ENCODE measurements at places on chromosomes 1 and 21.

GRCh38 chr1:25769625-25770383 lies 30.2 kb upstream of the SELENON start:
- no peak for DNase-seq

DNA sequence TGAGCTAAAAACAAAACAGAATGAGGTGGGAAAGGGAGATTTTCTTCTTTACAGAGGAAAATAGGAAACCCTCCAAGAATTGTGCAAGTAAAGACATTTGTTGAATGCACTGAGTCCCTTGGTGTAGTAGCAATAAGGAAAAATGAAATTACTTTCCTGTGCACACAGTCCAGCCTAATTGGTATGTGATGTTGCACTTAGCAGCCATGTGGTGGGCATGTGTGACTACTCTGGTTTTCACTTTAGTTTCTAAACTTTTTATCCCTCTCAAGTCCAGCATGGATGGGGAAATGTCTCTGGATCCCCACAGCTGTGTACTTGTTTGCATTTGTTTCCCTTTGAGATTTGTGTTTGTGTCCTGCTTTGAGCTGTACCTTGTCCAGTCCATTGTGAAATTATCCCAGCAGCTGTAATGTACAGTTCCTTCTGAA lies 7.1 kb upstream of the AGO3 start:
- no peak for DNase-seq

DNA sequence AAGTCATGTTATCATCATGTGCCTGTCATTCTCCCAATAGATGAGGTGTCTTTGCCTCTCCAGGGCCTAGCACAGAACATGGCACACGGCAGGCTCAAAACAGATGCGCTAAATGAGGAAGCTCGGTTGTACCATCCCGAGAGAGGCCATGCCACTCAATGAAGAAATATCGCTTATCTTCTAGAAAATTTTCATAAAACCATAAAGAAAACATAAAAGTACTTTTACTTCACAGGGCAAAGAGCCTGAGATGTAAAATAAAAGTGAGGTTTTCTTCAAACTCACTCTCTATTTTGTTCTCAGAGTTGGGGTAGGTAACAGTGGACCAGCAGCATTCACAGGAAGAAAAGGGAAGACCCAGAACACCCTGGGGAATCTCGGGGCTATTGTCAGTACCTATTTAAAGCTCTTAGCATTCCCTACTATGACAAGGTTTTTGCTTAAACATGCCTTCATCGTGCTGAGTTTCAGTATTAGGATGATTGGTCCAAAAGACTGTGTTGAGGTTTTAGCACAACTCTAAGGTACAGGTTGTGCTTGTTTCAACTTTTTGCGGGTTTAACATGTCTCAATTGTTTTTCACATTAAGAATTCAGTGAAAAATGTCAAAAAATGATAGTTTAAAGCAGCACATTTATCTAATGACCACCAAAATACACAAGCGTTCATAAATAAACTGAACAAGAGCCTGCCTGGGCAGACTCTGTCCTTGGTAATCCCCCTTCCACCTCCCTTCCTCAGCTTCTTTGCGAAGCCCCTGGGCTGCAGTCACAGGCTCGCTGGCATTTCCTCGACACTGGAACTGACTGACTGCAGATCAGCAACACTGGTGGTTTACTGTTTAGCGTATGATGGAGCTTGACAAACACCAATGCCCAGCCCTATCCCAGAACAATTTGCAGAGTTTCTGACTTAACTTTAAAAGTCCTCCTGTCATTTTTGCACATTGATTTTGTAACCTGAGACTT lies 55.6 kb downstream of the COQ8A start:
- no peak for DNase-seq

GRCh38 chr1:46341222-46342083 lies 846 bp downstream of the NSUN4 start:
- no peak for DNase-seq

DNA sequence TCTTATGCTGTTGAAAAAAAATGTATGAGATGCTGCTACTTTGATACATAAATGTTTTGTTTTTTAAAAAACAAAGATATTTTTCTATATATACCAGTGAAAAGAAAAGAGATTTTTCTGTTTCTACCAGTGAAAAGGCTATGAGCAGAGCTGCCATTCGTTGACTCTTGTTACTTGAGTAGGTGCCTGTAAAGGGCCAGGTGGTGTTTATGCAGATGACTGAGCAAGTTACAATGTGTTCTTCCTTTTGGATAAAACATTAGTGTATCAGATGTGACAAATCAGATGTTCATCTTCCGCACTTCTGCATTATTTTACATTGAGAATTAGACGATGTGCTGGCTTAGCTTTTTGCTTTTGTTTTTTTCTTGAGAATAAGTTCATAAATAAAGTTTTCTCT lies 45.4 kb downstream of the BARHL2 start:
- no peak for DNase-seq

- no peak for DNase-seq
Measured at GRCh38 chr1:113641396-113641795, 117.9 kb downstream of the PHTF1 start.

GRCh38 chr1:29271724-29272123 lies 35.4 kb downstream of the PTPRU start:
- DNase-seq, result no peak

GRCh38 chr1:19405761-19406487 lies 79.4 kb downstream of the CAPZB start:
- DNase-seq, result no peak

- no peak for DNase-seq
Measured at GRCh38 chr1:202625416-202626360, 84.6 kb downstream of the SYT2 start.

DNA sequence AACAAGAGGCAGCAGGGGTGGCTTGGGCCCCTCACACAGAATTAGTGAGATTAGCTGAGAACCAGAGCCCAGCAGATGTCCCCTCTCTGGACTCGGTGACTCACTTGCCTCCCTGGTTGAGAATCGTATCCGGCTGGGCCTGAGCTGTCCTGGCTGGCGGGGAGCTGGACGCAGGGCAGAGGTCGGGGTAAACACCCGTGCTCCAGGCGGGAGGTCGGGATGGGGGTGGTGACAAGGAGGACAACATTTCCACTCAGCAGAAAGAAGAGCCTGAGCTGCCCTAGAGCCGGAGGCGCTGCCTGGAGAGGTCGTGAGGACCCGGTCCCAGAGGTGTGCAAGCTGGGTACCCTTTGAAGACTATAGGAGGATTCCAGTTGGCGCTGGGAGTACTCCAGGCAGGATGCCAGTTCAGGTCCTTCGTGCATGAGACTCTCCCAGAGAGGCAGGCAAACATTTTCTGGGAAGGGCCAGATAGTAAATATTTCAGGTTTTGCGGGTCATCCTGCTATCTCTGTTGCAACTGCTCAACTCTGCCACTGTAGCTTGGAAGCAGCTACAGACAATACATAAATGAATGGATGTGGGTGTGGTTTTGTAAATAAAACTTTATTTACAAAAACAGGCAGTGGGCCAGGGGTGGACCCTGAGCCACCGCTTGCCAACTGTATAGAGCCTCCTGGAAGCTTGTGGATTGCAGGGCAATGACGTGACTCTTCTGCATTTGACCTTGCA lies 116.8 kb upstream of the WNT4 start:
- DNase-seq, result no peak

DNA sequence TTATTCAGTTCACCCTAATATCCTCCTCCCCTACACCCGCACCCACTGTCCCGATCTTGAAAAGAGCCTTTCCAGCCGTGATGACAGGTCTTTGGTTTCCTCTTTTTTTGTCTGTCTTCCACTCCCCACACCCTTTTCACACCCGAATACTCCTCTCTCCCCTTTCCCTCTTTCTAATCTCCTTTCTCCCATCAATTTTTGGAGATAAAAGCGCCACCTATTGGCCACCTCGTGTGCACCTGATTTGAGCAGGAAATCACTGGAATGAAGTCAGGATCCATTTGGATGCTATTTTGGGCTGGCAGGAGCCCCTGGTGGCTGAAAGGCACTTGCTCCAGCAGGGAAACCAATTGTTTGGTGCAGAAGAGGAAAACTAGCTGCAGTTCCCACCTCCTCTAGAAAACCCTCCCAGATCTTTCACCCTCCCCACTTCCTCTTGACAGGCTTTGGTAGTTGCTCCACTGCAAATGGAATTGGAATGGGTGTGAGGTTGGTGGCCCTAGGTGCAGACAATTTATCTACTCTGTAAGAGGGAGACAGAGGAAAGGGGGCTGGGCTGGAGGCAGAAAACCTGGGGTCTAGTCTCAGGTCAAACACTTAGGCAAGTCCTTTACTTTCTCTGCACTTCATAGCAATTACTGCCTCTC lies 8.4 kb downstream of the FOXE3 start:
- DNase-seq, result no peak

DNA sequence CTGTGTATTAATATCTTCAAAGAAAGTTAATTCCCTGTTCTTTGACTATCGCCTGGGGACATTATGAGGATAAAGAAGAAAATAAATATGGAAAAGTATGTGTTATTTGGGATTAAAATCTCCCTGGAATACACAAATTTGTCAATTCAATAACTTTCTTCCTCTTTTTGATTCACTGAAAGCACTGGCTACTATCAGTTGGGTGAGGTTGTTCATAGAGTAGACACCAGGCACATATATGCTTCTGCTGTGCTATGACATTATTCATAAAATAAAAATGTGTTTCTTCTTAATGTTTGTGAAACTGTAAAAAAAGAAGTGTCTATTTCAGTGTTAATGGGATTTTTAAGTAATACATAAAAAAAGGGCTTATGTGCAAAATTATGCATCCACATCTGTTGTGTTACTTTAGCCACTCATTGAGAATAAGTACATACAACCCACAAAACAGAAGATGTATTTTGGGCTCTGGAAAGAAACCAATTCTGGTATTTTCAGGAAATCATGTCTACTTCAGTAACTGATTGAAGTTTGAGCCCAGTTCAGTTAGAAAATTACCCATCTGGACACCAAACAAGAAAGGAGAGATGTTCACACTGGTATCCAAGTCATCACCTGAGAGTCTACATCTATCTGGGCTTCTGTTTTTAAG lies 169.4 kb downstream of the GABPA start:
- no peak for DNase-seq
